ENCODE measurements at places on chromosomes 16 and 17.

GRCh38 chr16:84138824-84139627 lies 6.0 kb downstream of the HSDL1 start:
- peak; percentile 52 for DNase-seq

DNA sequence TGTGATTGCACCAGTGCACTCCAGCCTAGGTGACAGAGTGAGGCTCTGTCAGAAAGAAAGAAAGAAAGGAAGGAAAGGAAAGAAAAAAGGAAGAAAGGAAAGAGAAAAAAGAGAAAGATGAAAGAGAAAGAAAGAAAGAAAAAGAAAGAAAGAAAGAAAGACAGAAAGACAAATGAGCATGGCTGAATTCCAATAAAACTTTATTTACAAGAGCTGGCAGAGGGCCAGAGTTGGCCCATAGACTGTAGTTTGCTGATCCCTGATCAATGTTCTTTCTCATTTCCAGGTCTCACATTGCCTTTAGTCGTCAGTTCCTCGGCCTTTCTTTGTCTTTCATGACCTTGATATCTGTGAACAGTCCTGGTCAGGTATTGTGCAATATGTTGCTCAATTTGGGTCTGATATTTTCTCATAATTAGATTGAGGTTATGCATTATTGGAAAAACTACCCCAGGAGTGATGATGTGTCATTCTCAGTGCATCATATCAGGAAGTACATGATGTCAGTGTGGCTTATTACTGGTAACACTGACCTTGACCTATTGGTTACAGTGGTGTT lies 68.5 kb upstream of the MED9 start:
- no peak for DNase-seq

DNA sequence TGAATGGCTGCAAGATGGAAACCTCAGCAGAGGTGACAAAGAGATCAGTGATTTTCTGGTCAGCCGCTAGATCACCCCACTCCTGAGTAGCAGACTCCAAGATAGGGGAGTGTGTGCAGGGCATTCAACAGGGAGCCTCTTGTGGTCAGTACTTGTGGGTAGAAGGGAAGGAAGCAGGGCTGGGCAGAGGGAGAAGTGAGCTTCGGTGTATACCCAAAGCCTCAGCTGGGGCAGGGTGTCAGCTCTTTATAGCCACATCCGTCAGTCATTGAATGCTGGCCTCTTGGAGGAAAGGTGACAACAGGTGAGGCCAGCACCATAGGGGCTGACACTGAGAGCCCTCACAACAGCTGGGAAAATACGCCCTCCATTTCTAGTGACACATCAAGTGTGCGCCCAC lies 2.2 kb upstream of the SLC12A3 start:
- DNase-seq = no peak

- no peak for DNase-seq
Measured at GRCh38 chr16:58243528-58244004, 45.7 kb upstream of the CSNK2A2 start.

- DNase-seq = no peak
Measured at GRCh38 chr17:67336859-67337258, 29.5 kb downstream of the PSMD12 start.

DNA sequence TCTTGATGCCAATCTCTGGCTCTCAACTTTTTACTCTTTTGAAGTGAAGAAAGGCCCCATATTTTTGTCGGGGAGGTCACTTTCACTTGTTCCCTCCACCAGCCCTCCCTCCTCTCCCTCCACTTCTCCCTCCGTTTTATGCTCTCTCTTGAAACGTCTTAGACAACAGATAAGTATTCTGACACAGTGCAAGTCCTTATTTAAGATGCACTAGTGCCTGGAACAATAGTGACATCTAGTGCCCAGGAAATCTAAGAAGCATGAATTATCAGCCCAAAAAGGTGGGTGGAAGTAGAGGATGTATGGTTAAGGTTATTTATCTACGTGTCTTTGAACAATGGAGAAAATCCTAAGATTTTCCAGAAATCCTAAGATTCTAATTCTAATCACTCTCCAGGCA lies 17.9 kb downstream of the PSME3IP1 start:
- DNase-seq = no peak

GRCh38 chr16:85166281-85166680 lies 54.0 kb upstream of the CIBAR2 start:
- no peak for DNase-seq

- no peak for DNase-seq
Measured at GRCh38 chr16:27977966-27978365, 85.5 kb downstream of the GSG1L start.

DNA sequence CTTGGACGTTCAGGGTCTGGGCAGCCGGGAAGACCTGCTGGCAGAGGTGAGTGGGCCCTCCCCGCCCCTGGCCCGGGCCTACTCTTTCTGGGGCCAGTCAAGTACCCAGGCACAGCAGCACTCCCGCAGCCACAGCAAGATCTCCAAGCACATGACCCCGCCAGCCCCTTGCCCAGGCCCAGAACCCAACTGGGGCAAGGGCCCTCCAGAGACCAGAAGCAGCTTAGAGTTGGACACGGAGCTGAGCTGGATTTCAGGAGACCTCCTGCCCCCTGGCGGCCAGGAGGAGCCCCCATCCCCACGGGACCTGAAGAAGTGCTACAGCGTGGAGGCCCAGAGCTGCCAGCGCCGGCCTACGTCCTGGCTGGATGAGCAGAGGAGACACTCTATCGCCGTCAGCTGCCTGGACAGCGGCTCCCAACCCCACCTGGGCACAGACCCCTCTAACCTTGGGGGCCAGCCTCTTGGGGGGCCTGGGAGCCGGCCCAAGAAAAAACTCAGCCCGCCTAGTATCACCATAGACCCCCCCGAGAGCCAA lies 8.6 kb upstream of the ABCC3 start:
- peak; percentile 78 for DNase-seq

Data from stimulated activated CD8-positive, alpha-beta memory T cell treated with anti-CD3 and anti-CD28 coated beads, Interleukin-4, amount 100 ng/mL, for 48 hours (primary cell).